ENCODE measurements at places on chromosomes 7 and 10. TPM values are rescaled to one million over a fixed set of nuclear protein-coding genes. Genes with fewer than 3 reads are reported as not detected.

The LOXL4 gene
- total RNA-seq: 0.68 TPM

The STOX1 gene
- total RNA-seq: 0.34 TPM

The ZNF25 gene
- total RNA-seq: 6.1 TPM

The COL17A1 gene
- total RNA-seq: 0.84 TPM

The GET4 gene
- total RNA-seq: 35.4 TPM

The UBTD1 gene
- total RNA-seq: 63.4 TPM

The SLK gene
- 99.9 TPM for total RNA-seq

The POT1 gene
- 26.4 TPM for total RNA-seq

The CYP17A1 gene
- total RNA-seq: not detected

The NRP1 gene
- total RNA-seq: 178 TPM

The KNDC1 gene
- total RNA-seq: not detected

The SEMA3A gene
- 80.2 TPM for total RNA-seq

The MBLAC1 gene
- total RNA-seq: 2.4 TPM

The GIMAP7 gene
- 145 TPM for total RNA-seq

The MPLKIP gene
- 12.5 TPM for total RNA-seq

The AKR1C8 gene
- not detected for total RNA-seq

The MBL2 gene
- not detected for total RNA-seq

The OR2A7 gene
- total RNA-seq: not detected

The GARIN1A gene
- total RNA-seq: 0.14 TPM

The CRPPA gene
- 2.0 TPM for total RNA-seq

The OR2A42 gene
- not detected for total RNA-seq

The DRGX gene
- not detected for total RNA-seq

The CYP2C8 gene
- under 0.01 TPM for total RNA-seq

The TAS2R5 gene
- 0.47 TPM for total RNA-seq

The NACAD gene
- total RNA-seq: 1.9 TPM

The HOXA3 gene
- total RNA-seq: 2.4 TPM

The VPS37D gene
- total RNA-seq: 2.5 TPM

The FZD1 gene
- total RNA-seq: 6.0 TPM

The MKRN1 gene
- total RNA-seq: 56.7 TPM

The KLHL7 gene
- 33.5 TPM for total RNA-seq

The UTF1 gene
- not detected for total RNA-seq

The NRBF2 gene
- total RNA-seq: 22.1 TPM

The GIMAP4 gene
- total RNA-seq: 408 TPM

The CPXM2 gene
- 1.0 TPM for total RNA-seq

The SLC37A3 gene
- 55.3 TPM for total RNA-seq

The CCL26 gene
- total RNA-seq: not detected

The C10orf67 gene
- total RNA-seq: not detected

The ACBD5 gene
- 25.0 TPM for total RNA-seq

The ETV1 gene
- total RNA-seq: 5.6 TPM

The PON3 gene
- total RNA-seq: 0.85 TPM

The KCNMA1 gene
- 0.05 TPM for total RNA-seq

The LEP gene
- total RNA-seq: not detected

The LDB3 gene
- total RNA-seq: not detected

The SORCS1 gene
- total RNA-seq: not detected

The TRIM73 gene
- total RNA-seq: 0.60 TPM

The FZD8 gene
- total RNA-seq: 25.6 TPM

The SEMA3E gene
- total RNA-seq: 0.37 TPM

The ELFN1 gene
- 1.2 TPM for total RNA-seq

The GHRHR gene
- total RNA-seq: not detected

The ASB10 gene
- total RNA-seq: not detected

The EPHB6 gene
- total RNA-seq: 0.09 TPM

The PIK3CG gene
- total RNA-seq: 4.1 TPM

The CYP3A5 gene
- not detected for total RNA-seq

The LHFPL3 gene
- not detected for total RNA-seq

The ZNF804B gene
- not detected for total RNA-seq

Measured in dermis blood vessel endothelial cell (primary cell).